ENCODE measurements at places on chromosomes 5 and 9. TPM values are rescaled to one million over a fixed set of nuclear protein-coding genes. Genes with fewer than 3 reads are reported as not detected.

Gene SCGB3A2
- total RNA-seq, result not detected

Gene CDH18
- not detected for total RNA-seq

Gene MYOZ3
- 1.5 TPM for total RNA-seq

Gene GDNF
- total RNA-seq, result not detected

Gene MSX2
- total RNA-seq, result 0.16 TPM

Gene DNAI1
- total RNA-seq, result 0.25 TPM

Gene GKAP1
- total RNA-seq, result 0.51 TPM

Gene UNC13B
- total RNA-seq, result 22.4 TPM

Gene CAST
- total RNA-seq, result 83.8 TPM

Gene KCNN2
- total RNA-seq, result not detected

Gene ZFP2
- total RNA-seq, result 1.1 TPM

Gene IDNK
- 0.76 TPM for total RNA-seq
